ENCODE measurements at places on chromosomes 2 and 18.

- peak; percentile 69 for DNase-seq
These were observed 136.8 kb downstream of the NEDD4L start for GRCh38 chr18:58180738-58181353.

DNA sequence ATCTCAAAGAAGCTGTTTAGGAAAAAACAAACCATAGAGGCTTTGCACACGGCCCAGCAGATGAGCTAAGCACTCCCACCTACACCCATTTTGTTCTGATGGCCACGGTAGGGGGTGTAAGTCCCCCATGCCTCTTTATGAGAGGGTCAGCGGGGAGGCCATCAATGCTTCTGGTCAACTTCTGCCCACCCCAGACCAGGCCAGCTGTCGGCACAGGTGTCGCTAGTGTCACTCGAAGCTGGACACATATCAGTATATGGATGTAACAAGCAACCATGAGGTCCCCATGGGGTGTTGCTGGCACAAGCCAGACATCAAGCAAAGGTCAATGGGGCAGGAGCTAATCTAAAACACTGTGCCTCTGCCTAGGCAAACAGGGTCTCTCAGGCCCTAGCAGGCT is 23.7 kb upstream of the SLC35F6 start:
- no peak for DNase-seq

DNA sequence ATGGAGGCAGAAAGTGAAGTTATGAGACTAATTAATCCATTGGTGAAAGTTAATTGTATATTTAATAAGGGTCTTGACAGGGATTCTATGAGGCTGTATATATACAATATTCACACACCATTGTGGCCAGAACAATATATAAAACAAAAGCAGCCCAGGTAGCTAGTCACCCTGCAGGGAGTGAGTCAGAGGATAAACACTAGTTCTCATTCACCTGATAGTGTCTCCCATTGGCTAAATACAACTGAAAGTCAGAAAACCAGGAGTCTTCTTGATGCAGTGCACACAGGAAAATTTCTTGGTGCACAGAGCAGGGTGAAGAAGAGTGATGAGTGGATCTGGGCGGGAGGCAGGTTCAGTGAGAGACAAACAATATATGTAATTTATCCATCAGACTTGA is 465.2 kb downstream of the ERBB4 start:
- no peak for DNase-seq

DNA sequence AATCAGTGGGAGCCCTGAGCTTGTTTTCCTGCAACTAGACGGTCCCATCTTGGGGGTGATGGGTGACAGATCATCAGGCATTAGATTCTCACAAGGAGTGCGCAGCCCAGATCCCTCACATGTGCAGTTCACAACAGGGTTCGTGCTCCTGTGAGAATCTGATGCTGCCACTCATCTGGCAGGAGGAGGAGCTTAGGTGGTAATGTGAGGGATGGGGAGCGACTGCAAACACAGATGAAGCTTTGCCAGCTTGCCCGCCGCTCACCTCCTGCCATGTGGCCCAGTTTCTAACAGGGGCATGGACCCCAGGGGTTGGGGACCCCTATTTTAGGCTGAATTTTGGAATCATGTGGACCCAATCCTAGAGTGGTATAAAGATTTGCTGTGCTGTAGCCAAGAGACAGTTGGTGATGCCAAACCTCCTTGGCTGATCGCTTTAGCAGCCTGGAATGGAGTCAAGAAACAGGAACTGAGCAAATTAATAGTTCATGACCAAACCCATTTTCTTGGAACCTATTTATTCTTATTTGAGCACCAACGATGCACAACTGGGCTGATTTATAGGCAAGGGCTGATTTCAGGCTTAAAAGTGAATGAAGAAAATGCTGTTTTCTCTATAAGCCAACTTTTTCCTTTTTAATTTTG is 25.7 kb downstream of the LPIN1 start:
- DNase-seq = no peak

GRCh38 chr18:27400001-27400400 is 214.9 kb upstream of the CHST9 start:
- DNase-seq = no peak

GRCh38 chr2:218952160-218952559 is 7.3 kb upstream of the CDK5R2 start:
- DNase-seq = no peak

DNA sequence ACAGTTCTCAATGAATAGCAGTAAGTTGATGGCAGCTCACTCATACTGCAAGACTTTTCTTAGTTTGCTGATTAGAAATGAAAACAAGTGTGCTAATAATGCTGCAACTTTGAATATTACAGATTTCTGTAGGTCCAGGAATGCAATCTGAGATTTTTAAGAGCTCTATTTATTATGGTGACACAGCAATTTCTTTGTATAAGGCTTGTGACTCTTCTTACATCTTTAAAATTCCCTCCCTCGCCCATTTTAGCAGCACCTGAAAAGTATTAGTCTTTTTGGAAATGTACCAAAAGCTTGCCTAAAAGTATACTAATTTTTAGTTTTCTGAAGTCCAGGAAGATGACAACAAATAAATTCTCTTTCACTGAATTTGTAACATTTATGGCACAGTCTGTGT is 4.4 kb upstream of the HTR2B start:
- no peak for DNase-seq

- no peak for DNase-seq
These were observed 445.6 kb upstream of the POU3F3 start for GRCh38 chr2:104408266-104408665.

GRCh38 chr18:35142275-35142615 is 98.6 kb upstream of the ZNF397 start:
- DNase-seq = no peak

DNA sequence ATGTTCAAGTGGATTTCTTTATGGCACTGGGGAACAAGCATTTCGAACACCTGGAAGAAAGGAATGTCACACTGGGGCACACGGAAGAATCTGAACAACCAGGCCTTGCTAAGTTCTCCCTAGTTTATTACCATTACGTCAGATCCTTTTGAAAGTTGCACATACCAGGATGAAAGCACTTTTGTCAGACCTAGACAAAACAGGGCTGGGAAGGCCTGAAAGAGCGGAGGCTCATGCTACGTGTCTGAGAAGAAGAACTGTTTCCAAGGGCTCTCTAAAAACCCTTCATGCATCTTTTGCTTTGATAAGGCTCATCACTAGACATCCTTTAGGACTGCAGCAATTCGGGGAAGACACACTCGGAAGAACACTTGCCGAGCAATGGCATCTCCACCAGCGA is 15.4 kb upstream of the SLC25A52 start:
- DNase-seq = no peak

DNA sequence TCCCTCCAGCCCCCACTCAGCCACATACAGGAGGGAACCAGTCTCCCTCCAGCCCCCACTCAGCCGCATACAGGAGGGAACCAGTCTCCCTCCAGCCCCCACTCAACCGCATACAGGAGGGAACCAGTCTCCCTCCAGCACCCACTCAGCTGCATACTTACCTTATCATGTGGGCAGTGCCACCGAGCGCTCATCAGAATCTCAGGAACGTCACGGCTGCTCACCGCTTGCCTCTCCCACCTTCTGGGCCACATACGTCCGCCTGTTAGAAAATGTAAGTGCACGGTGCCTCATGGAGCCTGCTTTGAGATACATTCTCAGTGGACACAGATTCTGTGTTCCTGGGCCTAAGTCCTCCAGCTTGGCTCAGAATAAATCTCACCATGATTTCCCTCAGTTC is 124.8 kb downstream of the PXDN start:
- DNase-seq = no peak

DNA sequence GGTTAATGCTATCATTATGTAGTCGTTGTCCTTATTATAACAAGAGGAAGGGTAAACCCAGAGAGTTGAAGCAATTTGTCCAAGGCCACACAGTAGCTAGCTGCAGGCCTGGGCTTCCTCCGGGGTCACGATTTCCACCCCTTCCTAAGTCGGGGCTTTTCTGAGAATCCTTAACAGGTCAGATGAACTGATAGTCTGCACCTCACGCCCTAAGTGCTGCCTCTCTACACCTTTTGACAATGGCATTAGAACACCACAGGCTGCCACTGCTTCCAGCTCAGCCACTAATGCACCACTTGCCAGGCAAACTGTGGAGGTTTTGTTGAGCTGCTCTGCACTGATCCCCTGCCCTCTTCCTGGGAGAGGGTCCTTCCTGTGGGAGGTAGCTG is 37.7 kb downstream of the FOSL2 start:
- DNase-seq = no peak

GRCh38 chr2:184849516-184849915 is 251.2 kb downstream of the ZNF804A start:
- DNase-seq = no peak

DNA sequence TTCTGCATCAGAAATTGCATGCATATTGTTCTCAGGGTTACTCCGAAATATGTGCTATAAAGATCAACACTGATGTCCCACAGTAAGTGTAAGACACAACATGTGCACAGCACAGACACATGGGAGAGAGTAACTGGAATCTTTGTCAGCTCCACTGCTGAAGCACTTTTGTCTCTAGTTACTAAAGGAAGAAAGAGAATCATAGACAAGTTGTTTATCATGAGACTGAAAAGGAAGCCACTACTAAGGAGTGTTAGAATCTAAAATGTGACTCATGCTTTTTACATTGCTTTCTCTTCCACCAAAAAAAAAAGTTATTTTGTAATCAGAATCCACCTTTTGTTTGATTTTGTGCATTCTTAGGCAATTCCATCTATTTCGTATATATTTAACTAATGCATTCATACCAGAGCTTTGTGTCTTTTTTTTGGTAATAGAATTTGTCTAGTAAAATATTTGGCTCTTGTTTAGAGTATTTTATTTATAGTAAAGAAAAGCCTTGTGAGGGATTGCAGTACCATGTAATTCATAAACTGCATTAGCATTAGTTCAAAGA is 502.4 kb downstream of the FBXO15 start:
- DNase-seq = no peak

- no peak for DNase-seq
These were observed 354.8 kb downstream of the AKAIN1 start for GRCh38 chr18:4842287-4842686.

DNA sequence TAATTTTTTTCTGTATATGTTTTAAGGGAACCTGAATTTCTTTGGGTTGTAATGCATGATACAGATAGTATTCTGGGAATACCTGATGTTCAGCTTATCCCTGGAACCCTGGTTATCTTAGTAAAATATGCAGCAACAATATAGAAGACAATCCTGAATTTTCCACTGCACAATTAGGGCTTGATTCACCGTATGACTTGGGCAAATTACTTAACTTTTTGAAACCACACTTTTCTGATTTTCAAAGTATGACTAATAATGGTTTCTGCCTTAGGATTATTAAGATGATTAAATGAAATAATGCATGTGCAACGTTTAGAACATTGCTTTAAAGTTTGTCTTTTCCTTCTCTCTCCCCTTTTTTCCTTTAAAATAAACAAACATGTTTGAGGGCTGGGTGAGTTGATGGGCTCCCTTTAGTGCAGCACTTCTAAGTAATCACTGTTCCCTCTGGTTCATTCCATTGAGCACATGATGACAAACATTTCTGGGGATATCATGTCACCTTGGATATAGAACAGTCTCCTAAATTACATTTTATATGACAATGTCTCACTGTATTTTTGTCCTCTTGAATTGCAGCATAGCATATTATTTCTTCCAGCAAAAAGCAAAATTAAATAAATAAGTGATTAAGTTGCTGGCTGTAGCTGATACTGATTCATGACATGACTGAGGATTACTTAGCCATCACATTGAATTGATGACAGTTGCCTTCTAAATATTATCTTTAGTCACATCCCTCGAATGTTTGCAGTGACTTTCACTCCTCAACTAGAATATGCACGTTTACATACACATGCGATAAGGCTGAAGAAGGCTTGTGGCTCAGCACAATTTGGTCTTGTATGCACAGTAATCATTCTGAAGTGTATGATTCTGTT is 254.5 kb downstream of the NEDD4L start:
- DNase-seq = no peak

- no peak for DNase-seq
These were observed 170.3 kb downstream of the TMEM18 start for GRCh38 chr2:506866-507265.

- DNase-seq = no peak
These were observed 21.4 kb upstream of the DRC1 start for GRCh38 chr2:26380281-26380680.

- DNase-seq = no peak
These were observed 43.0 kb upstream of the ATP6V1B1 start for GRCh38 chr2:70892750-70893149.

DNA sequence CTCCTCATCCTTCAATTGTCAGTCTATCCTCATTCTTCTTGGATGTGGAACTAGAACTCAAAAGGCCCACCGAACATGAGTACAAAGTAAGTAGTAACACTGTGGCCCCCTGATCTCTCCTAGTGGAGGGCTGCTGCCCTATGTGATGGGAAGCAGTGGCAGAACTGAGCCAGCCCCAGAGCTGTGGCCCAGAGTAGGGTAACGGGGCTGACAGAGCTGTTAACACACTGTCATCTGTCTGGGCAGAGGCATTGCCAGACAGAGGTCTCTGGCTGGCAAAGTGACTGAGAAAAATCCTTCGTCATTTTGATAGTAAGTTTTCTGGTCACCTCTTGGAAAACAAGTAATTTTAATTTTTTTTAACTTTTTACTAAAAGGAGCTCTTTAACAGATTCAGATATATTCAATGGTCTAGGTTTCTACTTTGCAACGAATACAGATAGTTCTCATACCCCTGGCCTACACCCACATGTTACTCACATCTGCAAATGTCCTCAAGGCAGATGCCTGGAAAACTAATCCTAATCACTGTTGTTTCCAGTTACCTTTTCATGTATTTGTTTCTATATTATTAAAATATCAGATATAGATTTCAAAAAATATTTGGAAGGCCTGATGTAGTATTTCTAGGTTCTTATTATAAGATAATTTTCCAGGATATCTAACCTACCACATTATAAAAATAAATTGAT is 588.7 kb downstream of the CPS1 start:
- no peak for DNase-seq

GRCh38 chr2:18830962-18831361 is 241.6 kb upstream of the NT5C1B start:
- no peak for DNase-seq

DNA sequence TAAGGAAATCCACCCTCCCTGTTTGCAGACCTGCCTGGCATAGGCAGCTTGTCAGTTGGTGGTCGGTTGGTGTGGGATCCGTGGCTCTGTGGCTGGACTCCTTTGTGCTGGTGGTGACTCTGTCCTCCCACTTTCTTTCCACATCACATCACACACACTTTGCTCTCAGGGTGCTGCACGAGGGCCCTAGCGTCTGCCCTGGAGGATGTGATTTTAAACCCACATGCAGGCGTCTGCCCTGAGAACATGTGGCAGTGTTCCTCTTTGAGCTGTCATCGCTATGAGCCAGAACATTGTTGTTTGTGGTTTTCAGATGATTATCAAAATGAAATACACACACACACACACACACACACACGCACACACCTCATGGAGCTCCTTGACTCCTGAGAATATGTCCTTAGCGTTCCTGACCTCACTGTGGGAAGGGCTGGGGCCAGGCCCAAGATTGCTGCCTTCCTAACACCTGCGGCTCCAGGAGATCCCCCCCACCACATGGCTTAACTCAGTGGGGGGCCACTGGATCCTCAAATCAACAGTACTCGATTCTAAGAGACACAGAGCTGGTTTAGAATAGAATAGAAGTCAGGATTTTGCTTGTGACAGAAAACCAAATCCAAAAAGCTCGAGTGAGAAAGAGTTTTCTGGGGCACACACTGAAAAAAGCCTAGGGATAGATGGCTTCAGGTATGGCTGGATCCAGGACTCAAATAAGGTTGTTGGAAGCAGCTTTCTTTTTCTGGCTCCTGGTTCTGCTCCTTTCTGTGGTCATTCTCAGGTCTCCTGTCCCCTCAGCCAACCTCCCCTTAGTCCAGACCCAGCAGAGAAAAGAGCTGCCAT is 54.8 kb downstream of the RTP5 start:
- no peak for DNase-seq

Data from stimulated activated CD4-positive, alpha-beta T cell treated with anti-CD3 and anti-CD28 coated beads, Interleukin-2, amount 100 ng/mL, for 24 hours (primary cell).